ENCODE measurements at places on chromosomes 7 and 10. TPM values are rescaled to one million over a fixed set of nuclear protein-coding genes. Genes with fewer than 3 reads are reported as not detected.

Gene GFRA1
- total RNA-seq: 3.7 TPM

Gene LMTK2
- 7.5 TPM for total RNA-seq

Gene SLC18A3
- total RNA-seq: not detected

Gene BHLHA15
- total RNA-seq: 0.27 TPM

Gene RET
- 0.94 TPM for total RNA-seq

Gene MTERF1
- 7.3 TPM for total RNA-seq

Measured in mammary microvascular endothelial cell (primary cell).